ENCODE measurements at places on chromosomes 1 and 21. TPM values are rescaled to one million over a fixed set of nuclear protein-coding genes. Genes with fewer than 3 reads are reported as not detected.

- H3K36me3 ChIP-seq: no peaks in the 10 kb centered on the region
- no peaks in the 10 kb centered on the region for H3K4me1 ChIP-seq
- no peaks in the 10 kb centered on the region for H3K27me3 ChIP-seq
- no peak overlapping the region for H3K27ac ChIP-seq
- no peak for DNase-seq
- H3K4me3 ChIP-seq: no peak overlapping the region
Observed at GRCh38 chr1:221919341-221919740, 177.5 kb upstream of the DUSP10 start.

DNA sequence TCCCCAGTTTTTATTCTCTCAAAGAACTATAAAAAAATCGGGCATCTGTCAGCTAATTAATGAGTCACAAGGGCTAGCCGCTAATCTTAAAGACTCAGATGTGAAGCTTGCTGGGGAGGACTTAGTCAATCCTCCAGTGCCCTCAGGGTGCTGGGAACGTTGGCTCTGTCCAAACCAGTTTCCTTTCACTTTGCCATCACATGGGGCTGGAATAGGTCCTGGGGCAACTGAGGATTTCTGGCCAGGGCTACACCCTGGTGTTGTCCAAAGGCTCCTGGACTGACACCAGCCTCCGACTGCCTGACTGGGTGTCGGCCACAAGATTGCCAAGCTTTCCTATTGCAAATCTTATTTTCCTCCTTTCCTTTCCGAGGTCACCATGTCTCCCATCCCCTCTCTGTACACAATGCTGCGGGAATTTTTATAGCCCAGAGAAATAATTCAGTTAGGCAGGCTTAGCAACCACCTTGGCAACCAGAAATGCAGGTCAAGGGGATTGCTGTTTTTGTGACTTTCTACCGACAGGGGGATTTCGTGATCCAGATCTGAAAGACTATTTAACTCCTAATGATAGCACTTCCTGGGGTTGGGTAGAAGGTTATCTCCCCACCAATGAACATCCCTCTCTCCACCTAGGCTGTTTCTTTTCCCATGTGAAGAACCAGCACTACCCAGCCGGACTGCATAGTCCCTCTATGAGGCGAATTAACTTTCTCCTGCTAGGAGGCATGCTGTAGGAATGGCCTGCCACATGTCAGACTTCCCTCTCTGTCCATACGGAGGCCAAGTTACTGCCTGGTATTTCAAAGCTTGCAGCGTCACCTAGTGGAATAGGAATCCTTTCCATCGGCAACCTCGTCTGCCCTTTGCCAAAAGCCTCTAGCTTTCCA, 29.9 kb upstream of the CTBS start:
- no peaks in the 10 kb centered on the region for H3K36me3 ChIP-seq
- H3K4me3 ChIP-seq: no peak overlapping the region
- peaks cover 9% of the 10 kb centered on the region for H3K4me1 ChIP-seq
- no peak for DNase-seq

SPOCD1 gene
- polyA plus RNA-seq: 22.0 TPM

DNA sequence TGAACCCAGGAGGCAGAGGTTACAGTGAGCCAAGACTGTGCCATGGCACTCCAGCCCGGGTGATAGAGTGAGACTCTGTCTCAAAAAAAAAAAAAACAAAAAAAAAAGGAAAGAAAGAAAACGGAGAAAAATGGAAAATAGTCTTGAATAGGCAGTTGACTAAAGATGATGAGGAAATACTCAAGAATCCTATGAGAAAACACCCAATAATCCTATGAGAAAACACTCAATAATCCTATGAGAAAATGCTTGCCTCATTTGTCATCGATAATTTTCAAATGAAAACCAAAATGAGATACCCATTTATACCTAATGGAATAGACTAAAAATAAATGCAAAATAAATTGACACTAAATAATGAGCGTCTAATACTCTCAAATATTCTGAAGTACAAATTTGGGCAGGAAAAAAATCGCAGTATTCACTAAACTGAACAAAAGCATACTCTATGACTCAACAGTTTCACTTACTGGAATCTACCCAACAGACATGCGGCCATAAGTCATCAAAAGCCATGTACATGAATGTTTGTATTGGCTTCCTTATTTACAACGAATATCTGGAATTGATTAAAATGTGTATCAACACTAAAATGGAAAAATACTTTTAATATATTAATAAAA, 733.9 kb upstream of the CHRM3 start:
- H3K4me1 ChIP-seq: no peaks in the 10 kb centered on the region
- no peaks in the 10 kb centered on the region for H3K27me3 ChIP-seq
- H3K27ac ChIP-seq: no peak overlapping the region

GRCh38 chr1:187654635-187655034, 825.9 kb downstream of the PLA2G4A start:
- H3K4me3 ChIP-seq: no peak overlapping the region
- no peaks in the 10 kb centered on the region for H3K36me3 ChIP-seq
- no peak overlapping the region for H3K27ac ChIP-seq
- H3K4me1 ChIP-seq: no peaks in the 10 kb centered on the region
- H3K27me3 ChIP-seq: no peaks in the 10 kb centered on the region

DNA sequence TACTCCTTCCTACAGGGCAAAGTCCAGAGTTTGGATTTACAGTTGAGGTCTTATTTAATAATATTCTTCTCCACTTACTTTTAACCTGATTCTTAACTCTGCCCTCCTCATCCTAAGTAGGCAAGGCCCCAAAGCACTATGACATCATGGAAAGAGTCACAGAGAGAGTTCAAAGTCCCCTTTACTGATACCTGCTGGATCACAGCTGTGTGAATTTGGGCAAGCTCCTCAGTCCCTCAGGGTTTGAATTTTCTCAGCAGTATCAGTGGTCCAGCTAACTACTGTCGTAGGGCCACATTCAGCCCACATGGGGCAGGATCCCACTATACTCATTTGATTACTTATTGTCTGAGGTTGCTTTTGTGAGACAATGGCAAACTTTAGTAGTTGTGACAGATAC, 16.0 kb downstream of the TYW3 start:
- no peak overlapping the region for H3K4me3 ChIP-seq
- H3K36me3 ChIP-seq: no peaks in the 10 kb centered on the region
- H3K4me1 ChIP-seq: no peaks in the 10 kb centered on the region

DNA sequence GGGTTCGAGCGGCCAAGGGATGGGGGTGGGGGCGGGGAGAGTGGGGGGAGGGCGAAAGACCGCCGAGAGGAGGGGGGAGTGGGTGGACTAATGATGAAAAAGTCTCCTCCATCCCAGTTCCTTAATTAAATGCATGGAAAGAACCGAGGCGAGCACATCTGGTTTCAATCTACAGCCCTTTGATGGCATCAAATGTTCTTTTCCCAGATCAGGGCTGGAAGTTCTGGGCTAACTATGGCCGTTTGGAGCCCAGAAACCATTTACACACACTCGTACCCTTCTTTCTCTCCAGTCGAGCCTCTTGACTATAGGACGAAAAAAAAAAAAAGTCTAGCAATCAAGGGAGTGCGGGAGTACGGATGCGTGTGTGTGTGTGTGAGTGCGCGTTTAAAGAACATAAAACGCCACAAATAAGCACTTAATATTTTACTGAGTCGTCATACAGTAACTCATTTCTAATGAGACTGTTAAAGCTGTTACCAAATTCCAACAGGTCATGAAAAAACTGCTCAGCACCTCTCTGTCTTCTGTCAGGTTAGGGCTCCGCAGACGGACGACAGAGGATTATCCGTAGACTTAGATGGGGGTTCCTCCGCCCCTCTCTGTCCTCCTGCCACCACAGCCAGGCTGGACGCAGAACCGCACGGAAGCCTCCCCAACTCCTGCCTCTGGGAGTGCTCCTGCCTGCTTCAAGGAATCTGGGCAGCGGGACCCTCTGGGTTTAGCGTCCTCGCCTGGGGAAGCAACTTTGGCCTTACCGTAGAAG, 2.1 kb upstream of the PRRX1 start:
- no peaks in the 10 kb centered on the region for H3K36me3 ChIP-seq
- H3K4me3 ChIP-seq: peak overlapping the region; percentile 86
- H3K4me1 ChIP-seq: peaks cover 15% of the 10 kb centered on the region
- peak; percentile 51 for DNase-seq

CLCA1 gene
- 0.88 TPM for polyA plus RNA-seq

TMEM200B gene
- polyA plus RNA-seq: 35.6 TPM

GRCh38 chr21:32994305-32994704, 31.4 kb upstream of the OLIG2 start:
- no peaks in the 10 kb centered on the region for H3K4me1 ChIP-seq
- DNase-seq: no peak
- H3K27ac ChIP-seq: no peak overlapping the region
- H3K36me3 ChIP-seq: no peaks in the 10 kb centered on the region
- no peak overlapping the region for H3K4me3 ChIP-seq

- no peaks in the 10 kb centered on the region for H3K4me1 ChIP-seq
- no peak overlapping the region for H3K4me3 ChIP-seq
- H3K36me3 ChIP-seq: no peaks in the 10 kb centered on the region
- H3K27me3 ChIP-seq: no peaks in the 10 kb centered on the region
- no peak for DNase-seq
Observed at GRCh38 chr1:228383773-228384172, 22.9 kb downstream of the TRIM11 start.

- no peak overlapping the region for H3K27ac ChIP-seq
- H3K27me3 ChIP-seq: no peaks in the 10 kb centered on the region
- no peaks in the 10 kb centered on the region for H3K36me3 ChIP-seq
- DNase-seq: no peak
- H3K4me3 ChIP-seq: no peak overlapping the region
Observed at GRCh38 chr1:24725209-24725651, 20.0 kb upstream of the CLIC4 start.

- H3K27me3 ChIP-seq: no peaks in the 10 kb centered on the region
- H3K27ac ChIP-seq: no peak overlapping the region
- no peak for DNase-seq
- H3K4me3 ChIP-seq: no peak overlapping the region
- no peaks in the 10 kb centered on the region for H3K4me1 ChIP-seq
Observed at GRCh38 chr1:236699366-236699765, 13.1 kb downstream of the ACTN2 start.

GRCh38 chr1:81231729-81232038, 569.0 kb upstream of the ADGRL2 start:
- DNase-seq: no peak
- H3K4me3 ChIP-seq: no peak overlapping the region
- peaks cover 7% of the 10 kb centered on the region for H3K4me1 ChIP-seq
- no peaks in the 10 kb centered on the region for H3K36me3 ChIP-seq
- no peaks in the 10 kb centered on the region for H3K27me3 ChIP-seq
- no peak overlapping the region for H3K27ac ChIP-seq

FOXD2 gene
- 0.26 TPM for polyA plus RNA-seq

DNA sequence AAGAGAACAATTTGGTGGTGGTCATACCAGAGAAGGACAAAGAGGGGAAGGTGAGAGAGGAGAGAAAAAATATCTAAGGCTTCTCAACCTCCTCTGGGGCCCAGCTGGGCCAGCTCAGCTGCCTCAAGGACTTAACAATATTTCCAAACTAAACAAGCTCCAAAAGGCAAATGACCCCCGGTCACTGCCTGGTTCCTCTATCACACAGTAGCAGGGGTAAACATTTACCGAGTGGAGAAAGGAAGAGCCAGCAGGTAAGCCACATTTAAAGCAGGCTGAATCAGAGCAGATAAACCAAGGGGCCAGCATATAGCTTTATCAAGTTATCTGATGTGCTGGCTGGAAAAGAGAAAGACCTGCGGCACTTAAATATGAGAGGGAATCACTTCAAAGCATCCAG, 102.1 kb downstream of the KCND3 start:
- no peaks in the 10 kb centered on the region for H3K27me3 ChIP-seq
- no peak overlapping the region for H3K27ac ChIP-seq
- DNase-seq: no peak
- no peaks in the 10 kb centered on the region for H3K4me1 ChIP-seq
- H3K36me3 ChIP-seq: no peaks in the 10 kb centered on the region

DNA sequence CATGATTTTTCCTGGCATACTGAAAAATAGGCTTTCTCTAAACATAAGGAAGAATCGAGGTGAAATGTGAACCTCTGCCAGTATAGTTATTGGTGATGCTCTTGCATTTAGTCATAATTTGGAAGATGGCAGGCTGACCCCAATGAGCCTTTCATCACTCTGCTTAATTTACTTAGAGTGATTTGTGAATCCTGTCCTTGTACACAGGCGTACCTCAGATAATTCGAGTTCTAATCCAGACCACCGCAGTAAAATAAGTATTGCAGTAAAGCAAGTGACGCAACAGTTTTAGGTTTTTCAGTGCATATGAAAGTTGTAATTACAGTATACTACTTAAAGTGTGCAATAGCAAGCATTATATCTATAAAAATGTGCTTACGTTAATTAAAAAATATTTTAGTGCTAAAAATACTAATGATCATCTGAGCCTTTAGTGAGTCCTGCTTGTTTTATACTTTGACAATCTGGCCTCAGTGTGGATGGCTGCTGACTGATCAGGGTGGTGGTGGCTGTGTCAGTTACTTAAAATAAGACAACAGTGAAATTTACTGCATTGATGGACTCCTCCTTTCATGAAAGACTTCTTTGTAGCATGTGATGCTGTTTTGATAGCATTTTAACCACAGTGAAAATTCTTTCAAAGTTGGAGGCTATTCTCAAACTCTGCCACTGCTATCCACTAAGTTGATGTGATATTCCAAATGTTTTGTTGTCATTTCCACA, 1.7 kb downstream of the PKNOX1 start:
- peak overlapping the region; percentile 98 for H3K27ac ChIP-seq
- DNase-seq: no peak

STUM gene
- 4.5 TPM for polyA plus RNA-seq

- peaks cover 31% of the 10 kb centered on the region for H3K4me1 ChIP-seq
- no peak overlapping the region for H3K4me3 ChIP-seq
- no peaks in the 10 kb centered on the region for H3K36me3 ChIP-seq
Observed at GRCh38 chr1:182143154-182143657, 81.7 kb upstream of the ZNF648 start.

GRCh38 chr1:229456016-229456415, 22.1 kb upstream of the ACTA1 start:
- DNase-seq: no peak
- H3K36me3 ChIP-seq: no peaks in the 10 kb centered on the region
- H3K27me3 ChIP-seq: no peaks in the 10 kb centered on the region
- no peak overlapping the region for H3K27ac ChIP-seq
- no peak overlapping the region for H3K4me3 ChIP-seq
- H3K4me1 ChIP-seq: no peaks in the 10 kb centered on the region

- no peaks in the 10 kb centered on the region for H3K36me3 ChIP-seq
- no peak overlapping the region for H3K4me3 ChIP-seq
- no peaks in the 10 kb centered on the region for H3K4me1 ChIP-seq
- DNase-seq: no peak
Observed at GRCh38 chr21:41640748-41641509, 125.9 kb downstream of the RIPK4 start.

- no peaks in the 10 kb centered on the region for H3K36me3 ChIP-seq
- H3K27ac ChIP-seq: peak overlapping the region; percentile 74
- H3K4me1 ChIP-seq: peaks cover 23% of the 10 kb centered on the region
- H3K4me3 ChIP-seq: peak overlapping the region; percentile 58
- peak; percentile 78 for DNase-seq
- H3K27me3 ChIP-seq: no peaks in the 10 kb centered on the region
Observed at GRCh38 chr1:227946624-227947385, 927 bp downstream of the WNT9A start.

SLC6A9 gene
- 2.3 TPM for polyA plus RNA-seq

C1QC gene
- polyA plus RNA-seq: 108 TPM

TSPEAR gene
- polyA plus RNA-seq: 0.53 TPM

GRCh38 chr1:42845866-42846256, 552 bp upstream of the ZNF691 start:
- H3K27ac ChIP-seq: no peak overlapping the region
- DNase-seq: no peak
- H3K36me3 ChIP-seq: no peaks in the 10 kb centered on the region

GRCh38 chr21:39381009-39381408, 32.1 kb upstream of the HMGN1 start:
- H3K27ac ChIP-seq: peak overlapping the region; percentile 89
- H3K4me1 ChIP-seq: peaks cover 8% of the 10 kb centered on the region
- peak overlapping the region; percentile 82 for H3K4me3 ChIP-seq
- peak; percentile 27 for DNase-seq

GRCh38 chr1:27539901-27540861, 50.2 kb upstream of the WASF2 start:
- H3K4me3 ChIP-seq: no peak overlapping the region
- H3K27me3 ChIP-seq: no peaks in the 10 kb centered on the region
- peak overlapping the region; percentile 39 for H3K27ac ChIP-seq
- peaks cover 58% of the 10 kb centered on the region for H3K4me1 ChIP-seq
